ENCODE measurements at places on chromosomes 11 and 22. TPM values are rescaled to one million over a fixed set of nuclear protein-coding genes. Genes with fewer than 3 reads are reported as not detected.

Gene MUS81
- 31.8 TPM for total RNA-seq

Gene TTC36
- total RNA-seq = not detected

Gene TCN1
- total RNA-seq = not detected

Gene TMEM184B
- 20.2 TPM for total RNA-seq

Gene LRRC56
- total RNA-seq = 0.45 TPM

Gene SGSM1
- total RNA-seq = not detected

Gene TMEM191B
- 0.36 TPM for total RNA-seq

Measured in fibroblast of the aortic adventitia (primary cell).